ENCODE measurements at places on chromosomes 7 and 10. TPM values are rescaled to one million over a fixed set of nuclear protein-coding genes. Genes with fewer than 3 reads are reported as not detected.

DNA sequence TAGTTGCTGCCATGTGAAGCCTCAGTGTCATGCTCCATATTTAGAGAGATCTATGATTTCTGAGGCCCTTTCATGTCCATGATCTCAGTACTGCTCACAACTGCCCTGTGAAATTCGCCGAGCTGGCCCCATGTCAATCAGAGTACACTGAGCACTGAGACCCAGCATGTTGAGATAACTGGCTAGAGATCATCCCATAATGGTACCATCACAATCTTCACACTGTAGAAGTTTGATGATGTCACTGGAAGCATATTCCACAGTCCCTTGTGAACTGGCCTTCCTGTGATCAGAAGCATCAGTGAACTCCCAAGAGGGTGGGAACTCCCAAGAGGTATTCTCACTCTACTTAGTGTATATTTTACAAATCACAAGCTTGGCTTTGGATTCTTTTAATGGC, 116.0 kb downstream of the EGFR start:
- no peak for DNase-seq

- DNase-seq, result no peak
Measured at GRCh38 chr7:148699782-148700629, 1.3 kb downstream of the CUL1 start.

DNA sequence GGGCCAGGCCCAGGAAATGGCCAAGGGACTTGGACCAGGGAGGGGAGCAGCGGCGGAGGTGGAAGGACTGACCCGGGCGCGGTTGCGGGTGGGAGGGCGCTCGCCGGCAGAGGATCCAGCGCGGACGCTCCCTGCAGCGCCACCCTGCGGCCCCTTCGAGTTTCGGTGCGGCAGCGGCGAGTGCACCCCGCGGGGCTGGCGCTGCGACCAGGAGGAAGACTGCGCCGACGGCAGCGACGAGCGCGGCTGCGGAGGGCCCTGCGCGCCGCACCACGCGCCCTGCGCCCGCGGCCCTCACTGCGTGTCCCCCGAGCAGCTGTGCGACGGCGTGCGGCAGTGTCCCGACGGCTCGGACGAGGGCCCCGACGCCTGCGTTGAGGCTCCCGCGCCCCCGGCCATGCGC, 16.8 kb upstream of the ZNF467 start:
- DNase-seq, result peak; percentile 77

DNA sequence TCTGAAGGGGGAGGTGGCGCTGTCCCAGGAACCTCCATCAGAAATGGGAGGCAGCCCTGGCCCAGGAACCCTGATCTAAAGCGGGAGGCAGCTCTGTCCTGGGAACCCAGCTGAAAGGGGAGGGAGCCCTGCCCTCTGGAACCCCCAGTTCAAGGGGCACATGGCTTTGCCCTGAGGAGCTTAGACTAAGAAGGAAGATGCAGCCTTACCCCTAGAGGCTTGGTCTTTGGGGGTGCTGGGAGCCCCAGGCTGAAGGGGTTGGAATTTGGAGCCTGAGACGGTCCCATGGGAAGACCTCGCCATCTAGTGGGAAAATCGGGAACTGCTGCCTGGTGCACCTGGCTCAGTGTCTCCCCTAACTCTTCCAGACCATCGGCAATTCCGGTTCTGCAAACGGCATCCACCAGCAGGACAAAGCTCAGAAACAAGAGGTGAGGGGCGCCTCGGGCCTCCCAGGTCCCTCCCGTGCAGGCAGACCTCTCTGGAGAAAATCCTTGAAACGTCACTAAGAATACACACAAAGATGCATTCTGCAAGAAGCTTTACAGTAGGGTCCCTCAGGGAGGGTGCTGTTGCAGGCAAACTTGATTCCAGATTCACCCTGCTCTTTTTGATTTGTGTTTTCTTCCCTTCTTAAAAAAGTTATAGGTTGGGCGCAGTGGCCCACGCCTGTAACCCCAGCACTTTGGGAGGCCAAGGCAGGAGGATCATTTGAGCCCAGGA, 52.4 kb upstream of the GTF2IRD1 start:
- peak; percentile 72 for DNase-seq

DNA sequence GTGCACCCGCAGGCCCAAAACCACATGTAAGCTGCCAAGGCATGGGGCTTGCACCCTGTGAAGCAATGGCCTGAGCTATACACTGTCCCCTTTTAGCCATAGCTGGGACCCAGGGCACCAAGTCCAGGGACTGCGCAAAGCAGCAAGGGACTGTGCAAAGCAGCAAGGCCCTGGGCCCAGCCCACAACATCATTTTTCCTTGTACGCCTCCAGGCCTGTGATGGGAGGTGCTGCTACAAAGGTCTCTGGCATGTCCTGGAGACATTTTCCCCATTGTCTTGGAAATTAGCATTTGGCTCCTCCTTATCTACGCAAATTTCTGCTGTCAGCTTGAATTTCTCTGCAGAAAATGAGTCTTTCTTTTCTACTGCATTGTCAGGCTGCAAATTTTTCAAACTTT, 24.8 kb downstream of the ARHGAP19 start:
- no peak for DNase-seq

GRCh38 chr7:43674559-43675436, 54.5 kb downstream of the COA1 start:
- DNase-seq, result no peak

DNA sequence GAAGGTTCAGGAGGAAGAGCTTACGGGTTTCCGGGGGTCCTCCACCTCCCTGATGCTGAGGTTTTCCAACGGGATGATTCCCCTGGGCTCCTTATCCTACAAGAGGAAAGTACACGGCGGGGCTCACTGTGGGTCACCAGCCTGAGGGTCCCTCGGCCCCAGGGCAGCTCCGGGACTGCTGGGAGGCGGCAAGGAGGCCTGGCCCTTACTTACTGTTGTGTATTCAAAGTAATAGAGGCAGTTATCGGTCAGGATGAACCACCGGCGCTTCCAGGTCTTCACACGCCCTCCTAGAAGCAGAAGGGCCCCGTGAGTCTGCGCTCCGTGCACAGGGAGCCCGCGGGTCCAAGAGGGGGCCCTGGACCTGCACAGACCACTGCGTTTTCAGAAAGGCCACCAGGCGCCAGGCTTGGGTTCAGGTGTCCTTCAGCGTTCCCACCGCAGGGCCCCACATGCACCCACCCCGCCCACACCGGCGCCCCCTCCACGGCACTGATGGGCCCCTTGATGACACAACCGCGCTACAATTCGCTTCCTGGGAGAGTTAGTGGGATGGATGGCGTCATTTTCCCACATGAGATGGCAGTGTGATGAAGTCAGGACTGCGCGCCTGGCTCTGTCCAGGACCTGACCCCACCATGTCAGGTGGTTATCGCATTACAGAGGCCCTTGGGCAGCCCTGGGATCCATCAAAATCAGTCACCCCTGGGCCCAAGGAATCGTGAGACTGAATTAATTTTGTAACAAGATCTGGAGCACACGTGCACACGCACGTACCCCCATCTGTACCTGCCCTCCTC, 106.7 kb downstream of the CYTH3 start:
- DNase-seq, result no peak

- DNase-seq, result no peak
Measured at GRCh38 chr7:17142831-17143541, 155.5 kb upstream of the AHR start.

- DNase-seq, result no peak
Measured at GRCh38 chr10:29608062-29608461, 26.7 kb downstream of the SVIL start.

DNA sequence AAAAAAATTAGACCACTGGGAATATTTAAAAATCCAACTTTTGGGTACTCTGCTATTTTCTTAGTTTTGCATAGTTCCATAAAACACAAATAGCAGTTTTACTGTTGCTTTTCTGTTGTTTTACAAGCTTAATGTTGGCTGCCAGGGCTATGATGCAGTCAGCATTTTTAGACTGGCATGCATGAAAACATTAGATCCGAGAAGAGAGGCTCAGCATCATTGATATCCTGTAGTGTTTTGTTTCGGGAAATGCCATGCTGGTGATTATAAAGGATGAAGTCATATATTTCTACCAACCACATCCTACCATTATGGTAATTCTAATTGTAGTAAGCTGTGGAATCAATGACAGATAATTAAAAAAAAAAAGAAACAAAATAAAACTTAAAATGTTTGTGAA, 104.6 kb downstream of the MBL2 start:
- DNase-seq, result no peak

DNA sequence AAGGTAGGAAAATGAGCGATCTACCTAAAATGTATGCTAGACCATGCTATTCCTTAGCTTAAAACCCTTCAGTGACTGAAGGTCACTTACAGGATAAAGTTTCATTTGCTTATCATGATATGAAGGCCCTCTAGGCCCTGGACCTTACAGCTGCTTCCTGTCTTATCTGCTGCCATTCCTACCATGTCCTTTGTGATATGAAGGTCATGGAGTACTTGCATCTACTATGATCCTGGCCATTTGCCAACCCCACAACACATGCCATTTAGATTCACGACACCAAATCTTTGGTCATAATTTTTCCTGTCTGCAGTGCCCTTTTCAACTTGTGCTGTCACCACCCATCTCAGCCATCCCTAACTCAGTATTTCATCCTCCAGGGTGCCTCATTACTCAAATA, 181.8 kb upstream of the MDFIC start:
- no peak for DNase-seq

GRCh38 chr7:141698247-141699015, 3.5 kb downstream of the DENND11 start:
- DNase-seq, result no peak

DNA sequence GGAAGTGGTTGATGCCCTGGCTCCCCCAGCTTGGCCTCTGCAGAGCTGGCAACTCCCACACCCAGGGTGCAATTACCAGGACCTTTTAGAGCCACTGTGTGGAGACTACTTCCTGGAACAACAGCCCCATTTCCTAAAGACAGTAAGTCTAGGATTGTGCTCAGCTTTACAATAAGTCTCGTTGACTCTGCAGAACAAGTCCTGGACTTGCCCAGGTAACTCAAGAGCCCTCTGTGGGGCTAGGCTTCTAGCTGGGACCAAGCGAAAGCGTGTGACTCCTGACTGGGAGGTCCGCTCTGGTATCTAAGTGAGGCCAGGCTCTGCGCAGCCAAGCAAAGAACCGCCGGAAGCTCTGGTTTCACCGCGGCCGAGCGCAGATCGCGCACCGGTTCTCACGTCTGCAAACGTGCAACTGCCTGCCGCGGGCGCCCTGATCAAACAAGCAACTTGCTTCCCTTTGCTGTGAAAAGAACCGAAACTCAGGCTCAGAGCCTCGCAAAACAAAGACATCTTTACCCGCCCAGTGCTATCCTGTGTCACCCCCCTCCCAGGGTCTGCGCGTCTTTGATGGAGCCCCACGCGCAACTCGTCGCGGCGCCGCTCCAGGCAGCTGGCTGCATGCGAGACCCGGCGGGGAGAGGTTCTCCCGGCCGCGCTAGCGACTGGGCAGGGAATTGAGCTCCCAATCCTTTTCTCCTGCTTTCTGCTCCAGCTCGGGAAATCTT, 4.4 kb upstream of the PDLIM1 start:
- DNase-seq, result peak; percentile 78

- no peak for DNase-seq
Measured at GRCh38 chr7:115271332-115272235, 349.7 kb downstream of the MDFIC start.

PON3 gene
- 25.6 TPM for total RNA-seq

IFIT1 gene
- total RNA-seq, result 71.8 TPM

LRMDA gene
- 29.9 TPM for total RNA-seq

TMEM140 gene
- total RNA-seq, result 39.3 TPM

EGFR gene
- 62.7 TPM for total RNA-seq

GBX1 gene
- total RNA-seq, result not detected

HOXA3 gene
- total RNA-seq, result 4.6 TPM

OR6V1 gene
- total RNA-seq, result not detected

NUTM2A gene
- total RNA-seq, result 2.3 TPM

SPDYE9 gene
- total RNA-seq, result not detected

Data from lower lobe of right lung (tissue), 2 donors.